CD8-positive, alpha-beta memory T cell (primary cell): ENCODE measurements at places on chromosomes 11 and 22.

- DNase-seq = no peak
- no peak overlapping the region for H3K27ac ChIP-seq
- no peaks in the 10 kb centered on the region for H3K27me3 ChIP-seq
- no peak overlapping the region for H3K4me3 ChIP-seq
- H3K36me3 ChIP-seq = no peaks in the 10 kb centered on the region
Measured at GRCh38 chr11:26765323-26765722, 43.5 kb upstream of the SLC5A12 start.

DNA sequence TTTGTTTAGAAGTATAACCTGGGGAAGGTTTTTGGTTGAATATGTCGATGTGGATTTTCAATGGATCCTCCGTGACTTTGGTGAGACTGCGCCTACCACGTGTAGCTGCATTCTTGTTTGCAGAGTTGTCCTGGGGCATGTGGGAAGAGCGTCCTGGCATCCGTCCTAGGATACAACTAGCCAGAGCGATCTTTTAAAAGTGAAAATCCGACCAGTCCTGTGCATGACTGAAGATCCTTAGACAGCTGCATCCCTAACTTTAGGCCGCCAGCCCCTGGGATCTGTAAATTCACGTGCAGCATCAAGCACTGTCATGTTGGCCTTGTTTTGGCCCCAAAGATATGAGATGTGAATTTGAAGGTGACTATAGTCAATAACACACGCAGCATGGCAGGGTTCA is 22.4 kb upstream of the THY1 start:
- no peaks in the 10 kb centered on the region for H3K27me3 ChIP-seq
- H3K4me3 ChIP-seq = no peak overlapping the region

DNA sequence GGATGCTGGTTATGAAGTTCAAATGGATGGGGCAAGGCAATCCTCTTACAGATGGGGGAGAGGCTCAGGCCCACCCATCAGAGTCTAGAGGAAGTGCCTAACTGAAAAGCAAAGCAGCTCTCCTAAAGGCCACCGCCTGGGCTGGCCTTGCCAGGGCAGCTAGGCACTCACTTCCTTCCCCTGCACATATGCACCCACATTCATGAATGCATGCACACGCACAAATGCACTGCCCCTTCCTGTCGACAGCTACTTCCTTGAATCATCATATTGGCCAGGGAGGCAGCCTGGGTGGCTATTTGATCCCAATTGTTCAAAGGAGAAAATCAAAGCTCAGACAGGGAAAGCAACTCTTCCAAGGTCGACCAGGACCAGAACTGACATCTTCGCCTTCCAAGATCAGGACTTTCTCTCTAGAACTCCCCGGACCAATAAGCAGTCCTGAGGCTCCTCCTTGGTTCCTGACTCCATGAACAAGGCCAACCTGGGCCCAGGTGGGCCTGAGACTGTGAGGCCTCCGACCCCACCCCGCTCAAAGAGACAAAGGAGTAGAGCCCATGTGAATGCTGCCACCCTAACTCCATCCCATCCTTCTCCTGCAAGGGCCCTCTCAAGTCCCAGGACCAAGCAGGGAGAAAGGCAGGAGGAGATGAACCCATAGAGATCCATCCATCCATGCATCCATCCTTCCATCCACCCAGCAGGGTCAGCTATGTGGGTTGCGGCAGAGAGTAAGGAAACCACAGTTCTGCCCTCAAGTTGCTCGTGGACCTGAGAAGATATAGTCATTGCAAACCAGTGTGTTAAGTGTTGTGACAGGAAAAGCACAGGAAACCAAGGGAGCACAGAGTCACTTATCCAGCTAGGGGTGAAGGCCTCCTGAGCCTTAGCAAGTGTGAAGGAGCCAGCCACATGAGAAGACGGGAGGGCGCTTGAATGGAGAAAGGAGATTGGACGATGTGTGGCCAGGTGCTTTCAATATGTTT is 35.4 kb upstream of the LMO1 start:
- no peaks in the 10 kb centered on the region for H3K4me1 ChIP-seq
- no peak overlapping the region for H3K27ac ChIP-seq
- H3K27me3 ChIP-seq = no peaks in the 10 kb centered on the region
- no peak overlapping the region for H3K4me3 ChIP-seq

GRCh38 chr22:50185375-50186087 is at the start of gene TRABD:
TRABD (plus strand) TSS chr22:50185913; CDS start chr22:50193061, 7,148 bp downstream.
- peak; percentile 92 for DNase-seq
- peaks cover 35% of the 10 kb centered on the region for H3K4me1 ChIP-seq
- no peaks in the 10 kb centered on the region for H3K27me3 ChIP-seq
- peaks cover 7% of the 10 kb centered on the region for H3K36me3 ChIP-seq
- peak within 1 kb of the TSS; percentile 61 for H3K27ac ChIP-seq

DNA sequence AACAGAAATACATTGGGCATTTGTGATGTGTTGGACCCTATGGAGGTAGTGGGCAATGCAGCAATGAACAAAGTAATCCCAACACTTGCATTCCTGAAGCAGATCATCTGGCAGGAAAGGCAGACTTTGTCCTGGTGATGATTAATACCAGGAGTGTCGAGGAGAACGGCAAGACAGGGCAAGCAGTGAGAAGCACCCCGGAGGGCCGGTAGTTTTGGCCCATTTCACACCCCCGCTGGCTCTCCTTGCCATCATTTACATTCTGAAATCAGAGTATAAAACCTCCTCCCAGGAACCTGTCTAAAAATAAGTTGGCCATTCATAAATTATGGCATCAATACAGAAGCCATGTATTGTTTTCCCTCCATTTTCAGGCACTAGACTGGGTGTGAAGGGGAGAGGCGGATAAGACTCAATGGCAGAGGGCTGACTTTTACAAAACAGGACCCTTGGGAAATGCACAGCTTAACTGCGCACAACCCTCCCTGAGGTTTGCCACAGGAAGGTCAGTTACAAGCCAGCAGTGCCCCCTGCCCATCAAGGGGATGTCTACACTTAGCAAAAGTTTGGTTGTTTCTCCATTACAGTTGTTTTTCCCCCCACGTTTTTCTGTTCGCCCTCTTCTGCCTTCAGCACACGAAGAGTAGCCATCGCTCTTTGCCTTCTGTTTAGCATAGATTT is 55.6 kb downstream of the OPCML start:
- H3K27me3 ChIP-seq = no peaks in the 10 kb centered on the region
- H3K27ac ChIP-seq = no peak overlapping the region
- DNase-seq = no peak
- no peak overlapping the region for H3K4me3 ChIP-seq
